ENCODE measurements at places on chromosomes 13 and 19. TPM values are rescaled to one million over a fixed set of nuclear protein-coding genes. Genes with fewer than 3 reads are reported as not detected.
A peak's percentile ranks its signal among the peaks of the same experiment; 100 is the strongest.

Gene KLK8
- total RNA-seq: not detected

Gene TBXA2R
- total RNA-seq: 0.77 TPM

Gene CPB2
- total RNA-seq: not detected

Gene IQCN
- 0.33 TPM for total RNA-seq

Gene SWSAP1
- 5.2 TPM for total RNA-seq

DNA sequence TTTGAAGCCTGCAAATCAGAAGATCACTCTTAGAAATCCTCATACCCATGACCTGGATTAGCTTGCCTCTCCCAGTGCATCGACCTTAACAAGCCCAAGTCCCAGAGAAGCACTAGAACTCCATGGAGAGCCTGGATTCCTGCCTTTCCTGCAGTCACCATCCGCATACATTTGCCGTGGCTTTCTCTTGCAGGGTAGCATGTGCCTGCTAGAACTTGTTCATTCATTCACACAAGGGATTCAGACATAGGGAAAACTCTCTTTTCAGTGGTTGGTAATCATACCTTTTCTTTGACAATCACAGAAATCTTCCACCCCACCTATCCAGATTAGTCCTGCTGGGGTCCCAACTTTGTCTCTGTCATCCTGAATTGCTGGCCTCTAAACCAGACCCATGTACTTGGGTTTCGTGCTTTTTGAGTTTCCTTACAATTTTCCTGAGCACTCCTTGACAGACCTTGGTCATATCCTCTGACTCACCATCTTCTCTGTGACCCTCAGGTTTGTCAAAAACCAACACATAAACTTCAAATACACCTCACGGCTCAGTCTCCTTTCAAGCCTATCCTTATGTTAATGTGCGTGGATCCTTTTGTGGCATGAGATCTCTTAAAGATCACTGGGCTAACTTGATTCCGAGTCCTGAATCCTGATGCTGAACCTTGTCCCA, 355.0 kb downstream of the MYO16 start:
- peak; percentile 48 for DNase-seq

DNA sequence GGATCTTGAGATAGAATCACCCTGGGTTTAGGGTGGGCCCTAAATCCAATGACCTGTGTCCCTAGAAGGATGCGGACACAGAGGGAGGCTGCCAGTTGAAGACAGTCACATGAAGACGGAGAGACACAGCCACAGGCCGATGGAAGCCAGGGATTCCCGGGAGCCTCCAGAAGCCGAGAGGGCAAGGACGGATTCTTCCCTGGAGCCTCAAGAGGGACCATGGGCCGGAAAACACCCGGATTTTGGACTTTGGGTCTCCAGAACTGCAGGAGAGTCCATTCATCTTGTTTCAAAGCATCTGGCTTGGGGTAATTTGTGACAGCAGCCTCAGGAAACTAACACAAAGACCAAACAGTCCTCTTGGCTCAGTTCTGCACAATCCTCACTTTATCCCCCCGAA, 2.3 kb downstream of the TMEM86B start:
- DNase-seq: no peak

DNA sequence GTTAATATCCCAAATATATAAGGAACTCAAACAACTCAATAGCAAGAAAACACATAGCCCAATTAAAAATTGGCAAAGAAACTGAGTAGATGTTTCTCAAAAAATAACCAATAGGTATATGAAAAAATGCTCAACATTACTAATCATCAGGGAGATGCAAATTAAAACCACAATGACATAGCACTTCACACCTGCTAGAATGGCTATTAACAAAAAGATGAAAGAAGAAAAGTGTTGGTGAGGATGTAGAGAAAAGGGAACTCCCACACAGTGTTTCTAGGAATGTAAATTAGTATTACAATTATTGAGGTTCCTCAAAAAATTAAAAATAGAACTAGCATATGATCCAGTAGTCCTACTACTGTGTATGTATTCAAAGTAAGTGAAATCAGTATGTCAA, 1212.8 kb downstream of the DIAPH3 start:
- DNase-seq: no peak

DNA sequence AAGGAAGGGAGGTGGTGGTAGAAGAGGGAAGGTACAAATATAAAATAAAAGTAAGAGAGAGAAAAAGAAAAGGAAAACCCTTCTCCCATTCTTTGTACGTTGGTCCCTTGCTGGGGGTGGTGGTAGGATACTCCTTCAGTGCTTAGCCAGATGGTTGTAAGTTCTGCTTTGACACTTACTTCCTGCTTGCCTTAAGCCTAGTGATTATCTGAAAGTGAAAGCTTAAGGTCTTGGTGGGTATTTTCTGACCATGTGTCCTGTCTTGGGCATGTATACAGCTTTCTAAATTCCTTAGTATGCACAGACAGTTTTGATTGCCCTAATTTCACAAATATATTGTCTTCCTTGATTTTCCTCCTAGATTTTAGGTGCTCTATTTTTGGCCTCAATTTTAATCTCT, 314.8 kb downstream of the PCDH17 start:
- no peak for DNase-seq

DNA sequence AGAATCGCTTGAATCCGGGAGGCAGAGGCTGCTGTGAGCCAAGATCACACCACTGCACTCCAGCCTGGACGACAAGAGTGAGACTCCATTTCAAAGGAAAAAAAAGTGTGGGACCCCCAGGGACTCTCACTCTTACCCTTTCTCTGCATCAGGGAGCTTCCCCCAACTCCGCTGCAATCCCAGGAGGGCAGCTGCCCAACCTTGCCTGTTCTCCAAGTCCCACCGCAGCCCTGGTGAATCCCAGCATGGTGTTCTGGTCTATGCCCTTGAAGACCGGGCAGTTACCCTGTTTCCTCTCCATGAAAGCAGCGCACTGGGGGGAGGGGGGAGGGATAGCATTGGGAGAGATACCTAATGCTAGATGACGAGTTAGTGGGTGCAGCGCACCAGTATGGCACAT, 35.7 kb upstream of the DPRX start:
- DNase-seq: no peak

DNA sequence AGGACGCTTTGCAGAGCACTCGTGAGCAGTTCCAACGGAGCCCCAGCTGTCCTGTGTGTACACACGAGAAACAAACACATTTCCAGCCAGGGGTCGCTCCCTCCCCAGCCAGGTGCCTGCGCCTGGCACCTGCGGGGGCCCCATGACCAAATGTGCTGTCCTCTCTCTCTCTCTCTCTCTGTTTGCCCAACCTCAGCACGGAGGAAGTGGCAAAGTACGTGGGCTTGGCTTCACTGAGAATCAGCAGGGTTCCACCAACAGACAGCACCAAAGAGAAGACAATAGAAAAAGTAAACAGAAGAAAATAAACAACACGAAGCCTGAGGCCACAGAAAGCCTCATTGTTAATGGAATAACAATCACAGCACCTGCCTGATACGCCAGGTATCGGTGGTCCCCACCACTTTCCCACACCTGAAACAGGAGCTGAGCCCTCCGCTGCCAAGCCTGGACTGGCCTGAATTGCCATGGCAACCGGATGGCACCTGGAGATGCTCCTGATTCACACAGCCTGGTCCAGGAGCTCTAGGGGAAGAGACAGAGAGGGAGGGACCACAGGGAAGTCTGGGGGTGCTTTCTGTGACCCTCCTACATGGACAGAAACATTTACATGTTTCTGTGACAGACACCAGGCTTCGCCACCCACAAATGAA, 103.9 kb upstream of the CACNA1A start:
- peak; percentile 26 for DNase-seq

DNA sequence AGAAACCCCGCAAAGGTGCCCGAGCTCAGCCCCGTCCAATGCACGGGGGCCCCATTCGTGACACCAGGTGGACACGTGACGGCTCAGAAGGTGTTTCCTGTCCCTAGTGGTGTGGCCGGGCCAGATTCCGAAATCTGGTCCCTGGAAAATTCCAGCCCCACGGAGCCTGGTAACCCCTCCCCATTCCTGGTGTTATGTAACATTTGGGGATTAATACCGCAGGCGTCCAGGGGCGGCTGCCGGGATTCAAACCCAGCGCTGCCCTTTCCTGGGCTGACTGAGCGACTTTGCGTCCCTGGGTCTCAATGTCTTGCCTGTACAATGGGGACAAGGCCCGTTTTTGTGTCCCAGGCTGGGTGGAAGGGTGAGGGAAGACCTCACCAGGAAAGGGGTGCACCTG, 1.0 kb upstream of the PLK5 start:
- no peak for DNase-seq

DNA sequence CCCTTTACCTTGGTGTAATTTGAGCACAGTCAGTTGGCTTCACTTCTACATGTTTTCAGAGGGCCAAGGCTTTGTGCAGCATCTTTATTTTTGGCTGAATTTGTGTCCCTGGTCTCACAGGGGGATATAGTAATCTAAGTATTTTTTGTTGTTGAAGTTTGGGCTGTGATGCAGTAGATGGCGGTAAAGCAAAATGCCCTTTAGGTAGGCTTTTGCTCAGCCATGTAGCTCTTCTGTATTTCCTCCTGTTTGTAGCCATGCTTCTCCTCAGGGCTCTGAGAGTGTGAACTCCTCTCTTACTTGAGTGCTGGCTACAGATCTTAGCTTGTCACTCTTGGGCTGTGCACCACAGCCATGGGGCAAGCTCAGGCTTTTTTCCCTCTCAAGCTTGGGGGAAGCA, 328.6 kb downstream of the SLITRK5 start:
- DNase-seq: no peak

DNA sequence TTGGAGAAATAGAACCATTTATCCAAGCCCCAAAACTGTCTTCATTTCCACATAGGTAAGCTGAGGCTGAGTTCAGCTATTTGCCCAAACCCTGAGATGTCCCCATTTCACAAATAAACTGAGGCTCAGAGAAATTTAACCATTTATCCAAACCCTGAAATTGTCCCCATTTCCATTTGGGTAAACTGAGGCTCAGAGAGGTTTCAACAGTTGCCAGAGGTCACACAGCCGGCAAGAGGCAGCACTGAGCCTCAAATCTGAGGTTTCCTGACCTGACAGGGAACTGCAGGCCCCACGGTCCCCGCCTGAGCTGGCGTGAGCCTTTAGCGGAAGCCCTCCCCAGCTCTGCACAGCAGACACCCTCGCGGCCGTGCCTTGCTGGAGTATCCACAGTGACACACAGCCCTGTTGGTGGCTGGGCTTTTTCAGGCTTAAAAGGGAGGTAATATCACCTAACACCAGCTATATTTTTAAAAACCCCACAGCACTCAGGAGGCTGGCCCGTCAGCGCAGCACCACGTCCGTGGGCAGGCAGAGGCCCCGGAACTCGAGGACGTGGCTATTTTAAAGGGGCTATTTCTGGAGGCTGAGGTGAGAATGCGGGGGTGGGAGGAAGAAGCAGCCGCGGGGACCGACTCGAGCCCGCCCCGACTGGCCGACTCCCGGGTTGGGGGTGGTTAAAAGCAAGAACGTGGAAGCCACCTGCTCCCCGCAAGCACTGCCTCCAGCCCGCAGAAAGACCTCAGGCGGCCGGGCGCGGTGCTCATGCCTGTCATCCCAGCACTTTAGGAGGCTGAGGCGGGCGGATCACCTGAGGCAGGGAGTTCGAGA, 18.5 kb downstream of the PTPRS start:
- no peak for DNase-seq

DNA sequence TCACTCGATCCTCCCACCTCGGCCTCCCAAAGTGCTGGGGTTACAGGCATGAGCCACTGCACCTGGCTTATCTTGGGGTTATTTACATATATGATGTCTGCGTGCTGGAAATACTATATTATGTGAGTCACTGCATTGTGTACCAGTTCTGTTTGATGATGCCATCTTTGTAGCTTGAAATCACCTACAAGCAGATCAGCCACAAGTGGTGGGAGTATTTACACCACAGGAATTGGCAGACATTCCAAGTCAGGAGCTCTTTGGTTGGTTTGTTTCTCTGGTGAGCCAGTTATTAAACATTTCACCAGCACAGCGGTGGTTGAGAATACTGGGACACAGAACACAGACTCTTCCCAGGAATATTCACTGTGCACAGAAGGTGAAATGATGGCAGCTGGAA, 4.5 kb upstream of the TIMM44 start:
- peak; percentile 72 for DNase-seq

DNA sequence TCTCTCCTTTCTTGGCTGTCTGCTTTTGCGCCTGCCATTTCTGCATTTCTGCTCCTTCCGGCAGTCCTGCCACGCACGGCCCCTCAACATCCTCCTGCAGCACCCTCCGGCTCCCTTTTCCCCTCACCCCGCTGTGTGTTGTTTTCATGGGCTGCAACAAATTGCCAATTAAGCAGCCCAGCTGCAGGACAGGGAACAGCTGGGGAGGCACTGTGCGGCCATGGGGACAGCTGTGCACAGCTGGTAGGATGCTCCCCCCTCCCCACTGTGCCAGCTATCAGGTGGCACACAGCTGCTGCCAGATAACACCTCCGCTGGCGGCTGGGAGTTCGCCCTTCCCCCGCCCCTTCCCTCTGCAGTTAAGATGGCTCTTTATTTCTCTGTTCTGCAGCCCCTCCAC, 25.4 kb downstream of the LYL1 start:
- no peak for DNase-seq

DNA sequence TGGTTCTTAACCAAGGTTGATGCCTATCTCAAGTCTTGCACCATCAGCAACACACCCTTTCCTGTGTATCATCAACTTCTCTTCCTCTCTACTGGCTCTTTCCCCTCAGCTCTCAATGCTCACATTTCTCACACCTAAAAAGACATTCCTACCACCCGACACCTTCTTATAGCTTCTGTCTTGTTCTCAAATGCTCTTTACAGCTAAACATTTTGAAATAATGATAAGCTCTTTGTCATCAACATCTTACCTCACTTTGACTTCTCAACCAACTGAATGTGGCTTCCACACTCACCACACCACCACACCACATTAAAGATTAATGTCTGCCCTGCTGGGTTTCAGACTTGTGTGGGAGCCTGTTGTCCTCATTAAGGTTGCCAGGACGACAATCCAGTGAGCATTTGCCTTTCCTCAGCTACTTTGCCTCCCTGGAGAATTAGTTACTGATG, 67.8 kb downstream of the RXFP2 start:
- DNase-seq: no peak

- DNase-seq: no peak
Measured at GRCh38 chr19:10984166-10984735, 23.4 kb downstream of the SMARCA4 start.

- no peak for DNase-seq
Measured at GRCh38 chr13:34152409-34152808, 334.5 kb downstream of the RFC3 start.

GRCh38 chr13:97574926-97575325, 141.0 kb downstream of the RAP2A start:
- DNase-seq: peak; percentile 59

Measured in PC-3 (cell line).